Naive B cell (primary cell): ENCODE measurements at places on chromosomes 7 and 10. TPM values are rescaled to one million over a fixed set of nuclear protein-coding genes. Genes with fewer than 3 reads are reported as not detected.

The RGS10 gene
- 22.8 TPM for polyA plus RNA-seq

- no peak for DNase-seq
Measured at GRCh38 chr10:89388806-89389205, 3.6 kb upstream of the IFIT1 start.

The SPDYE5 gene
- 0.14 TPM for polyA plus RNA-seq

DNA sequence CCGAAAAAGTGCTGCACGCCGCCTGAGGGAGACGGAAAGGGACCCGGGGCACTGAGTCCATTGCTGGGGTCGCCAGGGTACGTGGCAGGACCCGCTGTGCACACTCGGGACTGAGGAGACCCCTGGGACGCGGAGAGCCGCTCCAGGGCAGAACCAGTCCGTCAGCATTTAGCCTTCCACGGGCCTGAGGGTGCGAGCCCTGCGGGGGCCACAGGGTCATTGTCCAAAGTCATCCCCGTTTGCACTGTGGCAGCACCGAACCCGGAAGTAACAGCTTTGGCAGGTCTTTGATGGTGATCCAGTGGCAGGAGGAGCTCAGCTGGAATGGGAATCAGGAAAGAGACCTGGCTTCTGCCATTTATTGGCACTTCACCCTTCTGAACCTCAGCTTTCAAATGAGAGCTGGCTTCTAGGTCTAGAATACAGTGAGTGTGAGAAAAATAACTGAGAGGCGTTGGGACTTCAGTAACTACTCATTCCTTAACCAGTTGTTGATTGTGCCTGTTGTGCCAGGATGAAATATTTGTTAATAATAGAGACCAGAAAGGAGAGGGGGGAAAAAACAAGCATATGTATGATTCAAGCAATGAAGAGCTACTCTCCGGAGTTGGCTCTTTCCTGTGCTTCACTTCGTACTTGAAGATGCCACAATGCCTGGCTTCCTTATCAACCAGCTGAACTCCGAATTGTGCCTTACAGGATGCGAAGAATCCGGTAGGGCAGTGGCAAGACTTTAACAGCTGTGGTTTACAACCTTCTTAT lies 811 bp upstream of the ARHGAP12 start:
- DNase-seq = peak; percentile 33

- no peak for DNase-seq
Measured at GRCh38 chr7:3000566-3000965, 43.1 kb downstream of the CARD11 start.

The OR2A12 gene
- polyA plus RNA-seq = not detected

GRCh38 chr7:2527505-2528467 lies 8.2 kb downstream of the LFNG start:
- DNase-seq = no peak
